Stimulated activated CD4-positive, alpha-beta T cell treated with anti-CD3 and anti-CD28 coated beads, Interleukin-2, amount 100 ng/mL, for 4 hours (primary cell): ENCODE measurements at places on chromosomes 4 and X.

GRCh38 chr4:33512397-33512796 lies 2731.9 kb downstream of the ARAP2 start:
- DNase-seq: no peak

GRCh38 chrX:152861826-152862225 lies 31.0 kb downstream of the NSDHL start:
- no peak for DNase-seq

GRCh38 chr4:96175871-96176270 lies 336.0 kb downstream of the PDHA2 start:
- DNase-seq: no peak

GRCh38 chrX:69107231-69107739 lies 58.0 kb downstream of the PJA1 start:
- DNase-seq: no peak

DNA sequence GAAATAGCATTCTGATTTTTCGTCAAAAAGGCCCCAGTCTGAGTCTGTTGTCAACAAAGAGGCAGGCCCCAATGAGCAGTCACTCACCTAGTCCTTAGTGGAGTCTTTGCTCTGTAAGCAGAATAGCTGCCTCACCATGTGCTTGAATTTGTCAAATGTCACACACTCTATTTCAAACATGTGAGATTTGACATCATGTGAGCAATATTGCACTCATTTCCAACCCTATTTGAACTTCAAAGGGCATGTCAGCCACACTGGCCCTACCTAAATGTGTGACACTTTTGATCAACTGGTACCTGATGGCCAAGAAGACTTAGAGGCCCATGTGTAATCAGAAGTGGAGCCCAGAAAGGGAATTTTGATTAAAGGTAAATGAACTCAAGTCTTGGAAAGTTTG lies 59.4 kb upstream of the PLAC1 start:
- no peak for DNase-seq

DNA sequence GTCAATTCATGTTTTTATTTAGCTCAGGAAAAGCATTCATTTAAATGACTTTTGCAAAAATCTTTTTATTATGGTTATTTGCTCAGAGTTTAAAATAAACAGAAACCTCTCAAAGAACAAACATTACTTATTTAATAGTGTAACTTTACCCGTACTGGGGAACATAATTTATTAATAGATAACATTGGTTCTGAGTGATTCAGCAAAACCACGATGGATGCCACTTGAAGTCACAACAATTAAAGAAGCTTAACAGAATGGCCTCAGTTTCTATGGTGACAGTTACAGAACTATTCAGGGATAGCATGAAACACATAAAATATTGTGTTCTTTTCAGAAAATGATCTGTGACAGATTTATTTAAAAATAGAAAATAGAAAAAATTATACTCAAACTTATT lies 368.7 kb downstream of the CCSER1 start:
- no peak for DNase-seq

DNA sequence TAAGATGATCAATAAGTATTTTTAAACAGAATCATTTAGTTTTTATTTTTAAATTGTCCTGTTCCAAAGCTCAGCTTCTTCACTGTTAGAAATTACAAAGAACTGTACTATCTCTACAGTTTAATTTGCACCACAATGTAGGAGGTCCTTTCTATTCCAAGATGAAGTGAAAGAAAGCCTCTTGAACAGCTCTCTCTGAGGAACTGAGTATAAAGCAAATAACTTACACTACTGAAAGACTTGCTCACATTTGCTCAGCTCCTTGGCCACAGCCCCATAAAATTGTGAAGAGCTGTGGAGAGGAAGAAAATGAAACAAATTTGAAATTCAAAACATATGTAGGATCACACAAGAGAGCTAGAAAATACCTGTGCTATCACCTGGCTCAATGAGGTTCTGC lies 68.6 kb downstream of the ENPEP start:
- DNase-seq: no peak

- DNase-seq: no peak
These were observed 82.1 kb upstream of the SHISA3 start for GRCh38 chr4:42315231-42315630.

GRCh38 chr4:123597586-123597985 lies 201.0 kb downstream of the SPRY1 start:
- no peak for DNase-seq

- DNase-seq: peak; percentile 66
These were observed 72.4 kb downstream of the COQ2 start for GRCh38 chr4:83212041-83212851.

DNA sequence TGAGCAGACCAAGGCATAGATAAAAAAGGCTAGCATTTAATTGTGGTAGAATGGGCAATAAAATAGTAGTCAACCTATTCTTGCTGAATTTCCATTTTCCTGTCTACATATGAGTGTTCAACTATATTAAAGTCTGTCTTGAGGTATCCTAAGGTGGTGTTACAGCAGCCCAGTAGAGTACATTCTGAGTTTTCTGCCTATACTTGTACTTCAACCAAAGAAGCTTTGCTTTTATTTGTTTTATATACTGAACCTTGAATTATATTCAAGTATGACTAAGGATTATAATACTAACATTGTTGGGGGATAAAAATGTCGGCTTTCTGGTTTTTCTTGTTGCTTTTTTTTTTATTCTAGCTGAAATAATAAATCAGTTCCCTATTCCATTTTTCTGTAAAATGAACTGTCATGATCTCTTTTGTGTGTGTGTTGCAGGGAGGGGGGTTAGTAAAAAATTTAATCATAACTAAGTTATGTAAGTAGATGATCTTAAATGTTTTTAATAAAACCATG lies 106.7 kb downstream of the PDLIM5 start:
- DNase-seq: no peak

- no peak for DNase-seq
These were observed 68.3 kb downstream of the TEX13C start for GRCh38 chrX:125387945-125388344.

- DNase-seq: no peak
These were observed 25.6 kb downstream of the PNMA6E start for GRCh38 chrX:153375571-153375970.

DNA sequence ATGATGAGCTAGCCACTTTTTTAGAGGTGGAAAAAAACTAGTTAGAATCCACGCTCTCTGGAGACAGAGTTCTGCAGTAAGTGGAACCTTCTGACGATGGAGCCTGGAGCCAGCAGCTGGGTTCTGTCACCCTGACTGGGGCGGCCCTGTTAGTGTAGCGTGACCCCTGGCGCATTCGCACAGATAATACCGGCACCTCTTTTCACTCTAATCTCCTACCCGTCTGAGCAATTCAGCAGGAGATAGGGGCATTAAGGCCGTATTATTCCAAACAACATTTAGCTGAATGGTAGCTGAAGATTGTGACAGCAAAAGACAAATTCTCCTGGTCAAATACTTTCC lies 292.6 kb downstream of the FBXO8 start:
- no peak for DNase-seq

DNA sequence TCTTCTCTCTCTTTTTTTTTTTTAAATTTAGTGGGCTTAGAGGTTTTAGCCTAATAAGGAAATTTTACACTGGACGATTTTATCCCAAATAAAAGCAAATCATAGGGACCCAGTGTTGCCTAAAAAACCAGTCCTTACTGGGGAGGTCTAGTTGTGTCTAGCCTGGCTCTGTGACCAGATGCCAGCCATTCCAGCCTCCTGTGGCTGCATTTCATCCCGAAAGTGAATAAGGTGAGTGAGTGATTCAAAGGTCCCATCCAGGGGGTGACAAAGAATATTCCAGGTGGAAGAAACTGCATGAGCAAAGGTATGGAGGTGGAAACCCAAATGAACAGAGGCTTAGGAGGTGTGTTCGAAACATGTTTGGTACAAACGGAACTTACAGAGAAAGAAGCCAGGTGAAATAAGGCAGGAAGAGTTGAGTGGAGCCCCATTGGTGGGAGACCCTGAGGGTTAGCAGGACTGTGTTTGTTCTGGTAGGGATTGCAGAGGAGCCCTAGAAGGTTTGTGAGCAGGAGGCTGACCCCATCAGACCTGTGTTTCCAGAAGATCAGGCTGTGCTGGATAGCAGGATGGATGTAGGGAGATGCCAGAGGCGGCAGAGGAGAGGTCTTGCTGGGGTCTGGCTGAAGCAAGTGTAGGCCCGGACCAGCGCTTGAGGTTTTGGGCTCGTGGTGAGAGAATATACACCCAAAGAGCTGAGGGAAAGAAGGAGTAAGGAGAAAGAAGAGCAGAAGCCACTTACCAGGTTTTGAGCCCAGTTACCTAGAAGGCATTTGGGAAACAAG lies 31.6 kb downstream of the PTTG2 start:
- DNase-seq: no peak

DNA sequence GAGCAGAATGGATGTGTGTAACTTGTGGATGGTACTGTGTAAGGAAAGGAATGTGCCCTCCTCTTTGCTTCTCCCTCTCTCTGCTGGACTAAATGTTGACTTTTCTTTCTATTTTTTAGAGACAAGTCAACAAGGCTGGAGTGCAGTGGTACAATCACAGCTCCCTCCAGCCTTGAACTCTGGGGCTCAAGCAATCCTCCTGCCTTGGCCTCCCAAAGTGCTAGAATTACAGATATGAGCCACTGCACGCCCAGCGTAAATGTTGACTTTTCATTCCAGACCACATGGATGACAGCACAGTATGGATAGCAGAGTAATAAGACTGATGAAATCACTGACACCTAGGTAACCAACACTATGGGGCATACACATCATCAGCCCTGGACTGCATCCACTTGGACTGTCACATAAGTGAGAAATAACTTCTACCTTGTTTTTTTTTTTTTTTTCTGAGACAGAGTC lies 5.1 kb upstream of the RPS3A start:
- DNase-seq: no peak

- DNase-seq: no peak
These were observed 334.6 kb upstream of the PPARGC1A start for GRCh38 chr4:24224446-24224845.

GRCh38 chrX:37921758-37922157 lies 74.4 kb upstream of the DYNLT3 start:
- no peak for DNase-seq

DNA sequence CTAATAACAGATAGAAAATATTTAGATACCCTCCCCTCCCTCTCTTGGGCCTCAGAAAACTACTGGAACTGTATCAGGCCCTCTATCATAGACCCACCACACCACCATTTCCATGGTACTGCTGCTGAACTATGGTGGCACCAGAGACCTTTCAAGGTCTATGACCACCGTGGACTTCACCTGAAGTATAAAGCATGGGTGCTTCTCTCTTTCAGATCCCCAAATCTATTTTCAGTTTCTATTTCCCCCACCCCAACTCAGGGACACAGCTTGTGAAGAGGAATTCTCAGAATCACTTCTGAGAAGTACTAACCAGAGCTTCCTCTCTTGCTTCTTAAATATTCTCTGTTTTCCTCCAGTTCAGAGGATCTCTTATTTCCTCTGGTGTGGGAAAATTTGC lies 840.8 kb upstream of the HTR2C start:
- DNase-seq: no peak

- no peak for DNase-seq
These were observed 238.4 kb downstream of the SNCA start for GRCh38 chr4:89598602-89599001.

DNA sequence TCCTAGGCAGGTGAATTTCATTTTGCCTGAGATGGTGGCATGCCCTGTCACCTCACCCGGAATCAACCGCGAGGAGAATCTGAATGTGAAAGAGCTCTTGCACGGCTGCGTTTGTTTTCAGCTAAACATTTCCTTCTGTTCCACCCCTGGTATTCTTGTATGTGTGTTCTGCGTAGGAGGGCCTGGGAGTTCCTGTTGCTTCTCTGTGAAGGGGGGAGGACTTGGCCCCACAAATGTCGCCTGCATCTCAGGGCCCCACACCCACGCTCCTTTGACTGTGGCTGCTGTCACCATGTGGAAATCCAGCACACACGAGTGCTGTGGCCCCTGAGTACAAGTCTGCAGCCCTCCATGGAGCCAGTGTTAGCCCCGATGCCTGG lies 45.8 kb upstream of the CLCN4 start:
- DNase-seq: peak; percentile 72

DNA sequence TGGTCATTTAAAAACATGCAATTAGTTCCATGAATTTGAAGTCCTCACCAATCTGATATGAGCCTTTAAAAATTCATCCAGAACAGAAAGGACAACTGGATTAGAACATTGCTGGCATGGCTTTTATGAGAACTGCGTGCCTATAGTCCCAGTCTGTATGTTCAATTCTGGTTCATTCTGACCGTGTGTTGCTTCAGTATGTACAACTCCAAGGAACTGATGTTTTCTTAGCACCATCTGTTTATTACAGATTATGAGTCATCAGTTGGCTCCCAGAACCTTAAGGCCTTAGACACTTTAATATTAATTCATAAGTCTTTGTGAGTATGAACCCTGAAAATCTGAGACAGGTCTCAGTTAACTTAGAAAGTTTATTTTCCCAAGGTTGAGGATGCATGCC lies 115.0 kb downstream of the CEP44 start:
- DNase-seq: no peak

DNA sequence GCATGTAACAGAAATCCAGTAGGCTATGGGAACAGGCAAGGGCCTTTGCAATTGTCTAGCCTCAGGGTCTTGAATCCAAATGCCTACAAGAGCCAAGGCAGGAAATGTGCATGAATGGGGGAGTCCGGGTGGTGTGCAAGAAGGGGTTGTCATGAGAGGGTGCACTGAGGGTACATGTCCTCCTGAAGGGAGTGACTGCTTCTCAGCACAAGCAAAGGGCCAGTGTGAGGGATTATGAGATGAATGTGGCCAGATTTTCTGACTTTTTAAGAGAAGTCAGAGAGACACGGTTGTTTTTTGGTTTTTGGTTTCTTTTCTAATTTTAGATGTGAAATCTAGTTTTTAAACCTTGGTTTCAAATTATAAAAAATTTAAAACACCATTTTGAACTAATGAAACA lies 76.5 kb upstream of the LSM6 start:
- DNase-seq: no peak

GRCh38 chr4:188412499-188412898 lies 273.3 kb downstream of the TRIML1 start:
- no peak for DNase-seq

DNA sequence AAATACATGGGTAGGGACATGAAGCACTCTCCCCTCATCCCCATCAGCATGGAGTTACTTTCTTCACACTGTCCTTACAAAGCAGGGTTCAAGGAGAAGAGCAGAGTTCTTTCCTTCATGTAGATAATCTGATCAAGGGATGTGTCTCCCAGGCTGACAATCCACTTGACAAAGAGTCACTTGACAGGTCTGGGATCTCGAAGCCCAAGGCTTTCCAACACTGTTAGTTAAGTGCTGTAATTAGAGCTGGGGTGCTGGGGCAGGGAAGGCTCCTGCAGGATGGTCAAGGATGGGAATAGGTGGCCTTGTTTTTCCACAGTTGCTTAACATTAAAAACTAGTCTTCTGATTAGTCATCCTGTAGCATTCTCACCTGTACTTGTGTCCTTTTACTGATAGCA lies 38.0 kb downstream of the CCNG2 start:
- no peak for DNase-seq
